ENCODE measurements at places on chromosomes 12 and 14. TPM values are rescaled to one million over a fixed set of nuclear protein-coding genes. Genes with fewer than 3 reads are reported as not detected.

EXOC3L4 gene
- not detected for total RNA-seq

PRPF40B gene
- 13.8 TPM for total RNA-seq

TRPV4 gene
- total RNA-seq: 0.25 TPM

NYNRIN gene
- 14.5 TPM for total RNA-seq

KLHDC2 gene
- total RNA-seq: 134 TPM

USP44 gene
- total RNA-seq: 3.4 TPM

KCNK10 gene
- 15.0 TPM for total RNA-seq

TMEM52B gene
- total RNA-seq: 0.25 TPM

TNS2 gene
- total RNA-seq: 13.5 TPM

CD163 gene
- 1.5 TPM for total RNA-seq

TEX52 gene
- total RNA-seq: not detected

OAS2 gene
- total RNA-seq: 0.98 TPM

LYZ gene
- 3.2 TPM for total RNA-seq

AMDHD1 gene
- 0.25 TPM for total RNA-seq

FGFR1OP2 gene
- 32.2 TPM for total RNA-seq

ADAM21 gene
- total RNA-seq: not detected

VRTN gene
- not detected for total RNA-seq

TDRD9 gene
- 1.2 TPM for total RNA-seq

CFAP54 gene
- total RNA-seq: 4.7 TPM

ABCD4 gene
- 24.8 TPM for total RNA-seq

CFAP73 gene
- total RNA-seq: 1.2 TPM

KRT77 gene
- total RNA-seq: under 0.01 TPM

RNASE1 gene
- total RNA-seq: 8.9 TPM

AQP2 gene
- not detected for total RNA-seq

DUSP16 gene
- total RNA-seq: 10.6 TPM

MUCL1 gene
- total RNA-seq: not detected

CMKLR1 gene
- 0.98 TPM for total RNA-seq

PPP1R3E gene
- 3.0 TPM for total RNA-seq

SRRM4 gene
- 13.8 TPM for total RNA-seq

CDH24 gene
- 12.0 TPM for total RNA-seq

SDR9C7 gene
- total RNA-seq: 0.25 TPM

AREL1 gene
- 36.1 TPM for total RNA-seq

CPNE8 gene
- 36.1 TPM for total RNA-seq

RTL1 gene
- not detected for total RNA-seq

Measured in temporal lobe (tissue), 4 donors.